ENCODE measurements at places on chromosomes 6 and 20.

- DNase-seq = no peak
These were observed 15.5 kb downstream of the RARS2 start for GRCh38 chr6:87574237-87574804.

DNA sequence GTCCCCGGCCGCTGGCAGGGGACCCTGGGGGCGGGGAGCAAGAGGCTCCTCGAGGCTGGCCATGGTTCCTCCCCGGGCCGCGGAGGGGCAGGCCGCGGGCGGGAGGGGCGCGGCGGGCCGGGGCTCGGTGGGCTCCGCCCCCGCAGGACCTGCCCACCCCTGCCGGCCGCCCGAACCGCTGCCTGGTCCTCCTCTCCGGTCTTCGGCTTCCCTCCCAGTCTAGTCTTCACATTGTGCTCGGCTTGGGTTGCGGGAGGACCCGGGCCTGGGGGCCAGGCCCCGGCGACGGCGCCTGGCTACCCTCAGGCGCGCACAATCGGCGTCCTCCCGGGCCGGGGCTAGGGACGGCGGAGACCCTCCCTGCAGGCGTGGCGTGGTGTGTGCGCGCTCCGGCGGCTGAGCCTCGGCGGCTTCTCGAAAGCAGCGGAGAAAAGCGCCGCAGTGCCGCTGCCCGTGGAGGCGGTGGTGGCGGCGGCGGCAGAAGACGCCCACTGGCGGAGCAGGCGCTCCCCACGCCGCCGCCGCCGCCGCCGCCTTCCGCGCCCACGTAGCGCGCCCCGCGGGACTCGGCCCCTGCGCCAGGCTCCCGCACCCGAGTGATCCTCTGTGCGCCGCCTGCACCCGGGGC, at the start of gene PDE10A:
Gene PDE10A (minus strand): TSS at position 493 of the 628 bp plus-strand sequence. CDS start 430 bp downstream, at position 63.
- no peak for DNase-seq

GRCh38 chr6:156877126-156877863, 100.1 kb downstream of the ARID1B start:
- no peak for DNase-seq

- no peak for DNase-seq
These were observed 9.3 kb downstream of the ADNP start for GRCh38 chr20:50921803-50922501.

GRCh38 chr6:167129159-167129558, 6.3 kb downstream of the CCR6 start:
- DNase-seq = no peak

DNA sequence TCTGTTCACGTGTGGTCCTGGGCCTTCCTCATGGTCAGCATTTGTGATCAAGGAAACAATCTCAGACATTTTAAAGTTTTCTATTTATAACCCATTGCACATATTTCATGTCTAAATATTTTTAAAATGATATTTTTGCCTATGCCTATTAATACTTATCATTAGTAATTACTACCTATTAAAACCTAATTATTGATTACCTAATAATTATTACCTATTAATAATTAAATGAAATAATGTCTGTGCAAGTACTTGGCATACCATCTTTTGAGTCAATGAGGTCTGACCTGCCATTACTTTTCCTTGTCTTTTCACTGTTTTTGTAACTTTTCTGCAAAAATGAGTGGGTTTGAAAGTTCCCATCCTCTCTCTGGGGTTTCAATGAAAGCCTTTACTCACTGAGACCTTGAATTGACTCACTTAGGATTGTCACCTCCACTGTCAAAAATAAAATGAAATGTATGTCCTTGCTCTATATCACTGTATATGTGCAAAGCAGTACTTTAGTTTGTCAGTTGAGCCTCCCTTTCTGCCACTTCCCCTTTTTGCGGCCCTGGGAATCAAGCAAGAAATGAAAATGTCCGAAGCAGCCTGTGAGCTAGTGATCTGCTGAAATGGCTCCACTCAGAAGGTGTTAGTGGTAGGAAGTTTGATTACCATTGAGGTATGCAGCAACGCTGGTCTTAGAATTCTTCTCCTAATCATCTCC, 87.8 kb downstream of the L3MBTL3 start:
- no peak for DNase-seq

DNA sequence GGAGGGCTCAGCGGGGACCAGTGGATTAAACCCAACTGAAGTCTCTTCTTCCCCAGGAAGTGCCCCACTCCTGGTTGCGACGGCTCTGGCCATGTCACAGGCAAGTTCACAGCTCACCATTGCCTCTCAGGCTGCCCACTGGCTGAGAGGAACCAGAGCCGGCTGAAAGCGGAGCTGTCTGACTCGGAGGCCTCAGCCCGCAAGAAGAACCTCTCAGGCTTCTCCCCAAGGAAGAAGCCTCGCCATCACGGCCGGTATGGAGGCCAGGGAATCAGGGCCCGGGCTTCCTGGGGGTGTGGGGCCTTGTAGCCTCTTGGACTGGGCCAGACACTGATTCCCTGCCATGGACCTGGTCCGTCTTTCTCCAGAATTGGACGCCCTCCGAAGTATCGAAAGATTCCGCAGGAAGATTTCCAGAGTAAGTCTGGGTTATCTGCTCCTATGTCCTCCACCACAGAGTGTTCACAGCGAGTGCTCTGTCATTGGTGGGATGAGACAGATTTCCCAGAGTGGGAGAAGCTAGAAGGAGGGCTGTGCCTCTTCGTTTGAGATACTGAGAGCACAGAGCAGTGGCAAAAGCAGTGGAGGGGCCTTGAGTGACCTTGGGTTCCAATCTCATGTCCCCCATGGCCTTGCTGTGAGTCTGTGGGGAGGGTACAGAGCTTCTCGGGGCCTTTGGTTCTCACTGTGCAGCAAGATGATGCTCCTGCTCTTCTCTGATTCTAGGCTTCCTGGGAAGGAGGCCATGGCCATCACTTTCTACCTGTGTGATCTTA, 22.6 kb upstream of the SGK2 start:
- no peak for DNase-seq

- DNase-seq = no peak
These were observed 1166.3 kb upstream of the CITED2 start for GRCh38 chr6:140540743-140541142.

DNA sequence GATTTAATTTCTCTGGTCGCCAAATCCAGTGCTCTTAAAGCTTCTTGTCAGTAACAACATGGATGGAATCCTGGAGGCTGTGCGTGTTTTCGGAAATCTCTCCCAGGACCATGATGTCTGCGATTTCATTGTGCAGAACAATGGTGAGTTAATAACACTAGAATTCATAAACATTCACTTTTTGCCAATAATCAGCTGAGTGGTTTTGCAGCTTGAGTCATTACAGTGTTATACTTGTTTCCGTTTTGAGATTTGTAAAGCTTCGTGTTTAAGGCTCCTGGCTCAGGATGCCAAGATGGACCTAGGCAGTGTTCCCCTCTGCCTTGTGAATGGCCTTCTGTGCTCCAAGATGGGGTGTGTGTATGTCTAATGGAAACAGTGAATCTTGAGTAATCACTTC, 113.8 kb downstream of the ARMC2 start:
- DNase-seq = no peak

DNA sequence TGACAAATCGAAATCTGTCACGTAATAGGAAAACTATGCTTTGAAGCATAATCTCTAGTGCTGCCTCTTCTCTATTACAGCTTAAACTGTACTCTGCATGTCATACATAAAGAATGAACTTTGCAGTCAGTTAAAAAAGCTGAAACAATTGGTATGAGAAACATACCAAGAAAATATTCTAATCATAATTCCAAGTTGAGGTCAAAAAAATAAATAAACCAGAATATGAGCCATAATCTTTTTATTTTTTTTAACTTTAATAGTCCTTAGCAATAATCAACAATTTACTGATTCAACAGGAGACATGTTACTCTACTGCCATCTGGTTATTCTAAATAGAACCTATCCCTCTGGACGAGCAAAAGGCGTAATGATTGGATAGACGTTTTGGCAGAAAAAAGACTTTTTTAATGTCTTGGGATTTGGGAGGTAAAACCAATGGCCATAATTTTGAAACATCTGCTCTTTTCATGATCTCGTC, 224.4 kb upstream of the FLRT3 start:
- no peak for DNase-seq

DNA sequence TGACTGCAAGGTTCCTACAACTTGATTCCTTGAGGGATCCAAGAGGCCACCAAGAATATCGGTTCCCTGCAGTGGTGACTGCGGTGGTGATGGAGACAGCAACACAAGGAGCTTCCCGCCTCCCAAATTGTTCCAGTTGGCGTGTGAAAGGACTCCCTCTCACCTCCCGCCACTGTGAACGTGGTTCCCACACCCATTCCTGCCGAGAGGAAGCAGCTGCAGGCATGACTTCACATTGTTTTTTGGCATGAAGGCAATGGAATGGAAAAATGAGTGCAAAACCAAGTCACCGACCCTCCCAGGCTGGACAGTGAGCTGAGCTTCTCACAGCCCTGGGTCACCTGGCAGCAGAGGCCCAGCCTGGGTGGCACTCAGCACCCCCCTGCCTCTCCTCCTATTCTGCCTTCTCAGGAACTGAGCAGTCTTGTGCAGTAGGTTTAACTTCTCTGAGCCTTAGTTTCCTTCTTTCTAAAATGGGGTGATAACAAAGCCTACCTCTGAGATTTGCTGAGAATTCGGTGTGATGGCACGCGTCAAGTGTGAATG, 75.0 kb downstream of the CNKSR3 start:
- DNase-seq = no peak
